ENCODE measurements at places on chromosomes 7 and 10.
A peak's percentile ranks its signal among the peaks of the same experiment; 100 is the strongest.

GRCh38 chr7:154482863-154483262 lies 430.7 kb downstream of the DPP6 start:
- DNase-seq: no peak

GRCh38 chr7:30224511-30225062 lies 59.8 kb upstream of the ZNRF2 start:
- DNase-seq: peak; percentile 73

- no peak for DNase-seq
These were observed 1.1 kb upstream of the TFAM start for GRCh38 chr10:58384095-58384494.

DNA sequence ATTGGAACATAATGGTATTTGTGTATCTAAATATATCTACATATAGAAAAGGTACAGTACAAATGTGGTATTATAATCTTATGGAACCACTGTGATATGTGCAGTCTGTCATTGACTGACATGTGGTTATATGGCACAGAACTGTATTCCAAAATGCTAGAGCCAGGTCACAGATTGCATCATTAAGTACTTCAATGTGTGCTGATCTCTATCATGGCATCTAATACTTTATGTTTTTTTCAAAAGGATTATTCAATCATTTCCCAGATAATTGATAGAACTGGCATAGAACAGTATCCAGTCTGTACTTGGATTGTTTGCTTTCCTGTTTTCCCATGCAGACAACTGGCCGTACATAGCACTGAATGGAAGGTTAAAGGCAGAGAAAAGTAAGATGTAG lies 662.7 kb downstream of the PARD3 start:
- DNase-seq: no peak

GRCh38 chr10:29618341-29619171 lies 16.2 kb downstream of the SVIL start:
- peak; percentile 24 for DNase-seq

- no peak for DNase-seq
These were observed 83.7 kb upstream of the PPP2R2D start for GRCh38 chr10:131816941-131817700.

DNA sequence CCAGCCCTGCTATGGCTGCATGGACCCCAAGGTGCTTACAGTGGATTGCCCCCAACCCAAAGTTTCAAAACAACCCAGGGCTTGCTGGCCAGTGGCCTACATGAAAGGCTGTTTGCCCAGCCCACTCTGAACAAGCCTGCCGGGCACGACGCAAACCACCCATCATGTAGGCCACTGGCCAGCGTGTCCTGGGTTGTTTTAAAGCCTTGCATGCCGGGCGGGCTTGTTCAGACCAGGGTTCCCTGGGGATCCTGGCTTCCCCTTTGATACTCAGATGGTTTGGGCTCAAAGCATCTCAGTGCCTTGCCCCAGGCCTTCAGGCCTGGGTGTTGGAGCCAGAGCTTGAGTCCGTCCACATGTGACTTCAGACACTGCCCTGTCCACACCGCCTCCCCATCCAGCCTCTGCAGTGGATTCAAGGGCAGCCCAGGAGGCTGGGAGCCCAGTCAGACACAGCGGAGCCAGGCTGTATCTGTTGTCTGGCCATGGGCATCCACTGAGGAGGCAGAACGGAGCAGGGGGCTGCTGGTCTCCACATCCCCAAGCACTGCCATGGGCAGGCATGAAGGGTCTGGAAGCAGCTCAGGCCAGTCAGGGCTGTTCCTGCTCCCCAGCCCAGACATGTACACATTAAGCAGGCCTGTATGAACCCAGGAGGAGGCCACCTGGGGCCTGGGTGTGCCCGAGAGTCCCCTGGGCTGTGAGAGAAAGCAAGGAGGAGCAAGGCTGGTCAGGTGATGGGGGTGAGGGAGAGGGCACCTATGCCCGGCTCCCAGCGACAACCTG lies 4.0 kb upstream of the ADIRF start:
- no peak for DNase-seq

DNA sequence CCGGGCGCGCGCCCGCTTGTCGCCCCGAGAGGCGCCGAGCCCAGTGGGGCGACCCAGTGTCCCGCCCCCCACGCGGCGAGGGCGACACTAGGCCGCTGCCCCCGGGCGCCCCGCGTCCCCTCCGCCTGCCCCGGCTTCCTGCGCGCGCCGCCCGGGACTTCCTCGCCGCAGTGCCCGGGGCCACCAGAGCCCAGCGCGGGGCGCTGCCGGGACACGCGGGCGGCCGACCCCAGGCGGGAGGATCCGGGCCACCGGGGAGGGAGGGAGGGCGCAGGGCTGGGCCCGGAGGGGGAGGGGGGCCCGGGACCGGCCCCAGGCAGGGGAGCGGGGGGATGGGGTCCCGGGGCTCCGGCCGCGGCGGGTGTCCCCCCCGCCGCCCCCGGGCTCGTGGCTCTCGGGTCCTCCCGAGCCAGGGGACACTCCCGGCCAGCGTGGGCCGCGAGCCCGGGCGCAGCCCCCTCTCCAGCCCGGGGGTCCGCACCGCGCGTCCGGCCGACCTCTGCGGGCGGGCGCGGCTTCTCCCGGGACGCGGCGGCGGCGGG lies 435 bp upstream of the PWWP2B start:
- DNase-seq: peak; percentile 60

Data from ELR (cell line).